Caudate nucleus (tissue), 63 donors: ENCODE measurements at places on chromosomes 11 and 22.

DNA sequence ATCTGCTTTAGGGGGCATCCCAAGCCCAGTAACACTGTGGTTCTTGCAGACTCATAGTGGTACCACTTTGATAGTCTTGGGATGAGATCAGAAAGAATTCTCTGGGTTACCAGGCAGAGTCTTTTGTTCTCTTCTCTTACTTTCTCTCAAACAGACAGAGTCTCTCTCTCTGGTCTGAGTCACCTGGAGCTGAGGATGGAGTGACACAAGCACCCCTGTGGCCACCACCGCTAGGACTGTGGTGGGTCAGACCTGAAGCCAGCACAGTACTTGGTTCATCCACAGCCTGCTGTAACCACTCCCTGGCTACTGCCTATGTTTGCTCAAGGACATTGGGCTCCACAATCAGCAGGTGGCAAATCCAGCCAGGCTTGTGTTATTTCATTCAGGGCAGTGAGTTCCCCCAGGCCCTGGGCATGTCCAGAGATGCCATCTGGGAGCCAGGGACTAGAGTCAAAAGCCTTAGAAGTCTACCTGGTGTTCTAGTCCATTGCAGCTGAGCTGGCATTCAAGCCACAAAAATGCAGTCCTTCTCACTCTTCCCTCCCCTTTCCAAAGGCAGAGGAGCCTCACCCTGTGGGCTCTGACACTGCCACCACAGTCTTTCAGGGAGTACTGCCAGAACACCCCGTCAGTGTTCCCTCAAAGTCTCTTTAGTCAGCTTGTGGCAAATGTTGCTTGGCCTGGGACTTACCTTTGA, 29.9 kb downstream of the ENDOD1 start:
- no peak for DNase-seq

DNA sequence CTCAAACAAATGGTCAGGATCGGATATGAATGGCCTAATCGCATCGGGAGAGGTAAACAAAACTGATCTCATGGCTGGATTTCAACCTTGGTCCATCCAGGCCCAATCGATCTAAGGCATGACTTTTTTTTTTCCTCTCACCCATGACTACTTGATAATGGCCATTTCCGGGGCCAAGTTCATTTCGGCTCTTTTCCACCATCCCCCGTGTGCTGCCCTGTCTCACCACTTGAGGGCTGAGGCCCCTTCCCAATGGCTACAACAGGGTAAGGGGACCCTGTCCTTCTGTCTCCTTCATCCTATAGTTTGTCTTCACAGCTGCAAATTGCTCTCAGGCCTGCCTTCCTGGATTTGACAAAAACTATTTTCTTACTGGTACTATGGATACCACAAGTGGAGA, 26.7 kb downstream of the GRAP2 start:
- no peak for DNase-seq

- DNase-seq: no peak
Measured at GRCh38 chr11:31987118-31988005, 103.5 kb upstream of the RCN1 start.

GRCh38 chr11:32838505-32839274, 9.0 kb downstream of the PRRG4 start:
- DNase-seq: peak; percentile 51

- no peak for DNase-seq
Measured at GRCh38 chr11:132621976-132622580, 910.2 kb downstream of the OPCML start.

DNA sequence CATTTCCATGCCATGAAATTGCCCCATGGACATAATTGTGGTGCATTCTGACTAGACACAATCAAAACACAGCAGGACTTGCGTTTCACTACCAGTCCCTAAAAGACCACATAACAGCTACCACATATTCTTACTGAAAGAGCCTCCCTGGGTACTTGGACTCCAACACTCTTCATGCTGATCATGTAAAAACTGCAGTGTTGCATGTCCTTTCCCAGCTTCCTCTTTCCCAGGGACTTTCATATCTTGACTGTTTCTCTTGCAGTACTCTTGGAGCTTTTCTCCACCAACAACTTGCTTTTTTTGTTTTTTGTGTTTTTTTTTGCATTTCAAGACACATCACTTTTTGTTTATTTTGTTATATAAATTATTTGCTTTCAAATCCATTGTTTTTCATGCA, 22.9 kb downstream of the MS4A6E start:
- DNase-seq: no peak

DNA sequence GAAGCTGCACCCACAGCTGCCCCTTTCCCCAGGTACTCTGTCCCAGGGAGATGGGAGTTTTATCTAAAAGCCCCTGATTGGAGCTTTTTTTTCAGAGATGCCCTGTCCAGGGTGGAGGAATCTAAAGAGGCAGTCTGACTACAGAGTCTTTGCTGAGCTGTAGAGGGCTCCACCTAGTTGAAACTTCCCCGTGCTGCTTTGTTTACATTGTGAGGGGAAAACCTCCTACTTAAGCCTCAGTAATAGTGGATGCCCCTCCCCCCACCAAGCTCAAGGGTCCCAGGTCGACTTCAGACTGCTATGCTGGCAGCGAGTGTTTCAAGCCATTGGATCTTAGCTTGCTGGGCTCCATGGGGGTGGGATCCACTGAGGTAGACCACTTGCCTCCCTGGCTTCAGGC, 470.1 kb upstream of the LARGE1 start:
- no peak for DNase-seq

DNA sequence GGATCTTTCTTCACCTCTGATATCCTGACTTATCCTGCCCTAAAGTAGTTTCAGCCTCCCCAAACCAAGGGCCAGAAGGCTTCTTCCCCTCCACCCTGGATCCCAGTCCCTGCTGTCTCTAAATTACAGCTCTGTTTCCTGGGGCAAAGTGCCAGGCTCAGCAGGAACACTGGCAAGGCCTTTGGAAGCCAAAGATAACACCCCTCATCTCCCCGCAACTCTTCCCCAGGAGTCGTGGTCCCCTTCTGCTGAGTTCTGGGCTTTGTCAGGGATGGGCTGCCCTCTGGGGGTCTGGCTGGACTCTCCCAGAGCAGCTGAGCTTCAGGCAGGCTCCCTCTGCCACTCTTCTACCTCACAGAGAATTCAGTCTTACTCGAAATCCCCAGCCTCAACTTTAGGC, 53.8 kb upstream of the AMPD3 start:
- no peak for DNase-seq

- no peak for DNase-seq
Measured at GRCh38 chr11:12237381-12237784, 127.0 kb downstream of the MICAL2 start.

DNA sequence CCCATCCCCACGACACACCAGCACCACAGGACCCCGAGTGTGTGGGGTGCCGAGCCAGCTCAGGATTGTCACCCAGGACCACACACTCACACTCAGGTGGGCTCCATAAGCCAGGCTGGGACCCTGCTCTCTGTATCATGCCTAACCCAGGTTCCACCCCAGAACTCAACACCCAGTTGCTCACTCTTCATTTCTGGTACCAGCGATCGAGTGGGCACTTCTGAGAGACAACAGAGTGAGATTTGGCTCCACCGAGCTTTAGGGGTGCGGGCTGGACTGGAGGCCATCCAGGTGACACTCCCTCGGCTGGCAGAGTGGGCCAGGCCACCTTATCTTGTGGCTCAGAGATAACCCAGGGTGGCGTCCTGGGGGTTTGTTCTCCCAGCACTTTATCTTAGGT, 1323.8 kb downstream of the BRD1 start:
- DNase-seq: no peak

DNA sequence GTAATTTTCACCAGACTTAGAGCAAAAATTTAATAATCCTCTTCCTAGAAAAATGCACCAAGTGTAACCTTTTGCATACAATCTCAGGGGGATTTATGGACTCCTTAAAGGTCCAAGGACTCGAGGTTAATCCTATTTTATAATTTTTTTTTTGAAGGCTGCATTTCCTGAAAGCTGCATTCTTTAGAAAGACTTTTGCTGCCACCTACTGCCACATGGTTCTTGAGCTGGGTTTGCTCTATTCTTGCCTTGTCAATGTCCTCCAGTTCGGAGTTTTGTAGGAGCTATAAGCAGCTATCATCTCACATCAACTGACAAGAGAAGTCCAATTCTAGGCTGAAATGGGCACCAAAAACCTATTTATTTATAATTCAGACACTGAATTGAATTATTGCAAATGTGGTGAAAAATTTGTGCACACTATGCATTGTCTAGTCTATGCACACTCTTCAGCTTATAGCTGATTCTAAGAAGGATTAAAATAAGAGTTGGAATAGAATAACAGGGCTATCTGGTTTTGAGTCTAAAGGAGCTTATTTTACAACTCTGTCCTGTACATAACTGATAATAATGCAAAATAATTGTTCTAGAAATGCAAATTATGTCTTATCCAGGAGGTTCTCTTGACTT, 31.3 kb downstream of the TRAF6 start:
- peak; percentile 8 for DNase-seq

DNA sequence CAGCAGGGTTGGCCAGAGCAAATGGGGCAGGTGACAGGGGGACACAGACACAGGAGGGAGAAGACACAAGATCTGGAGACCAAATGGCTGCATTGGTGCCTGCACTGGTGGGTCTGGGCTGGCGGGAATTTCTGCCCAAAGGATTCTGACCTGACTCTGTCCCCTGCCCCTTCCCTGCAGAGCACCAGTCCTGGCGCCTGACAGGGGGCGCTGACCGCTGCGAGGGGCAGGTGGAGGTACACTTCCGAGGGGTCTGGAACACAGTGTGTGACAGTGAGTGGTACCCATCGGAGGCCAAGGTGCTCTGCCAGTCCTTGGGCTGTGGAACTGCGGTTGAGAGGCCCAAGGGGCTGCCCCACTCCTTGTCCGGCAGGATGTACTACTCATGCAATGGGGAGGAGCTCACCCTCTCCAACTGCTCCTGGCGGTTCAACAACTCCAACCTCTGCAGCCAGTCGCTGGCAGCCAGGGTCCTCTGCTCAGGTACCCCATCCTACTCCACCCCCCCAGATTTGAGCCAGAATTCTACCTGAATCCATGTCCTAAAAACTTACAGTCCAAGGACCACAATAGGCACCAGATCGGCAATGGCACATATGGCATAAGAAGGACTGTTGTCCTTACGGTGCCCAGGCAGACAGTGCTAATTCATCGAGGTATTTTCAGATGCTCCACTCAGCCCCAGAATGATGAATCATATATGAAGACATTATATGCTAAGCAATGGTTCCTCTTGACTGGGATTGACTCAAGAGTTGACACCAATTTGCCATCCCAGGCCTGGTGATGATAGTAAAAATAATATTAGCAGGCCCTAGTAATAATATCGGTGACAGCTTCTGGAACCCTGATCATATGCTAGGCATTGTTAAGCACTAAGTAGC, 38.2 kb downstream of the CD6 start:
- no peak for DNase-seq

DNA sequence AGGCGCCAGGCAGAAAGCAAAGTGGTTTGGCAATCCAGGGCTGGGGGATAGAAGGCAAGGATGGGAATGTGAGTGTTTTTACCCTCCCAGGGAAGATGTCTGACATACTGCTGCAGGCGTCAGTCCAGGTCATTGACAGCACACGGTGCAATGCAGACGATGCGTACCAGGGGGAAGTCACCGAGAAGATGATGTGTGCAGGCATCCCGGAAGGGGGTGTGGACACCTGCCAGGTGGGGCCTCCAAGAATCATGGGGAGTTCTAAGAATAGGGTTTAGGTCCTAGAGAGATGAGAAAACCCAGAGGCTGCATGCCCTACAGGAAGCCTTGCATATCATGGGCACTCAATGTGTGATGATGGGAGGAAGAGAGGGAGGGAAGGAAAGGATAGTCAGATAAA, 28.3 kb upstream of the SMIM35 start:
- no peak for DNase-seq

DNA sequence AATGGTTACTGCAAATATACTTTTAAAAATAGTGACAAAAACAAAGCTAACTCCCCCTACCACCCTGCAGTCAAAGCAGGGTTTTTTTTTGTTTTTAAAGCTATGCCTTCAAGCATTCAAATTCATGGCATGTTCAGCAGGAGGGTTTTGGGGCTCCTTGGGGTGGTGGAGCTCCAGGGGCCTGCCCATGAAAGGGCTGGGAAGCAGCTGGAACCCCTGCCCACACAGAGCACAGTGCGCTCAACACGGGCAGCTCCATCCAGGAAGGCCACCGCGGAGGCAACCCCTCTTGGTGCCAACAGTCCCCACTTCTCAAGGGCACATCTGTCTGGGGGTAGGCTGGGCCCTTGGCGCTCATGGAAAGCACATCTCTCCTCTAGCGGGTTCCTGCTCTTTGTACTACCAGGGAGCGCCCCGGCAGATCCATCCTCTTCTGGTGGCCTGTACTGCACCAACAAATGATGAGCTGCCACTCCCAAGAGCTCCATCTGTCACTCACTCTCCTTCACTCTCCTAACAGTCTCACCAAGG, 16.6 kb upstream of the PHLDA2 start:
- DNase-seq: no peak

- DNase-seq: no peak
Measured at GRCh38 chr11:103920933-103921332, 115.5 kb upstream of the DDI1 start.

DNA sequence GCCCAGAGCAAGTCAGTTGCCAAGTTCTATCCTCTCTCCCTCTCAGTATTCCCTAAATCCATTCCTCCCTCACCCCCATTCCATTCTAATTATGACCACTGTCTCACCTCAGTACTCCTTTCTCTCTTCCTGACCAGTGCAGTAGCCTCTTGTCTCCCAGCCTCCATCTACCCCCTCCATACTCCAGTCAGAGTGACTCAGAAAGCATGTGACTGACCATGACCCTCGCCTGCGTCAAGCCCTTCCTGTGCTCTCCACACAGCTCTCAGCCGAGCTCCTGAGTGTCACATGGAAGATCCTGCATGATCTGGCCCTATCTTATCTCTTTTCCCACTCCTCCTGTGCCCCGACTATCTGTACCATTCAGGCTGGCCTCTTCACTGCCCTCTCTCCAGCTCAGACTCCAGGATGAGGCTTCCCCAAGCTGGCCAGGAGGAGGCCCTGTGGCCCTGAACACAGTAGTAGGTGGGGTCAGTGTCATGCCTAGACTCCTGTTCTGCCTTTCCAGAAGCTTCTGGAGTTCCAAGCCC, 42.6 kb downstream of the NEU3 start:
- no peak for DNase-seq

DNA sequence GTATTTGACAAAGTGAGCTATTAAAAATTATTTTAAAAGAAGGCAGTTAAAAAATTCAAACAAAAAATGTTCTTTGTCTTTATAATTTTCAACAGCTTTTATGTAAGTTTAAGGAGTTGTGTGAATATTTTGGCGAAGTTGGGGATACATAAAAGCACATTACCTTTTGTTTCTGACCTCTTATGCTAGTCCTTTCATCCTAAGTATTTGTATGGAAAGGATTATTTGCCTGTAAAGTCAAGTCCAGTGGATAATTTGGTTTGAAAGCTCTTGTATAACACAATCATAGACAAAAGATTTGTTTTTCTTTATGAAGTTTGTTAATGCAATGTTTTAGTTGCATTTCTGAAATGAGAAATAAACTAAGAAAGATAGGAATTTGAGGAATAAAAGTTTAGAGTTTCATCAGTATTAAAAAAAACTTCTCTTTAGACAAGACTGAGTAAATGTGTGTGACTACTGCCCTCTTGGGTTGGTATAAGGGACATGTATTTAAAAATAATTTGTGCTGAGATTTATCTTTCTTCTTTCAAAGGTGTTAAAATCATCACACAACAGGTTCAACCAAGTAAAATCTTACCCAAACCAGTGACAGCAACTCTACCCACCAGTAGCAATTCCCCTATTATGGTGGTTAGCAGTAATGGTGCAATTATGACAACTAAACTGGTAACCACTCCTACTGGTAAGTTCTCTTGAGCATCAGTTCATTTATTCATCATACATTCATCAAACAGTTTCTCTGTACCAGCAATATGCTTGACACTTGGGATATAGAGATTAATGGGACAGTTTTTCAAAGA, 68.2 kb downstream of the EMSY start:
- DNase-seq: no peak

GRCh38 chr11:85750646-85751045, 60.3 kb downstream of the SYTL2 start:
- no peak for DNase-seq

- DNase-seq: no peak
Measured at GRCh38 chr11:22459048-22459447, 120.9 kb downstream of the SLC17A6 start.
